ENCODE measurements at places on chromosomes 16 and 17.

DNA sequence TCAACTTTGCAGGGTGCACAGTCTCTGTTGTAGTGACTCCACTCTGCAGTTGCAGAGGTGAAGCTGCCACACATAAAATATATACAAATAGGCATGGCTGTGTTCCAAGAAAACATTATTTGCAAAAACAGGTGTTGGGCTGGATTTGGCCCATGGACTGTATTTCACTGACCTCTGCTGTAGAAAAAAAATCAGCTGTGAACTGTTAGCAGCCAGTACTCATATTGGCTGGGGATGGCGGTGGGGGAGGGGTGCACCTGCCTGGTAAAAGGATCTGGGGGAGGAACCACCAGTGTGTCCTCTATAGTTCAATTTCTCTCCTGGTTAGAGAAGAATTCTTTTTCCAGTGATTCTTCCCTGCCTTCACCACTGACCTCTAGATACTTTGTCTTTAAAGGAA lies 50.0 kb downstream of the SHISA9 start:
- DNase-seq: no peak

DNA sequence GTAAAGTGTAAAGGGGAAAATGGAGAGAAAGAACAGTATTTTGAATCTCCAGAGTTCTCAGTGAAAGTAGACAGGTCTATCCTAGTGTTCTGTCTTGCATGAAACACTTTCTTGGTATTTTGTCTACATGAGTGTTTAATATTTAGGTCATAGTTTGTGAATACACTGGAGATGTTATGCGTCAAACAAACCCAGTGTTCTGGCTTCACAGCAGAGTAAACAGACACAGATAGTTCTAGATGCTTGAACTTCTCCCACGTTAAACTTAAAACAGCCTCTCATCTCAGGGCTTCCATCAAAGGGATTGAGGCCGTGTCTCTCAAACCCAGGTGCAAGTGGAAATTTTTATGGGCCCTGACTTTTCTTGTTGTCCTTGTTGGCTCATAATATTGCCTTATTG lies 48.3 kb downstream of the RBFOX1 start:
- no peak for DNase-seq

- no peak for DNase-seq
Measured at GRCh38 chr17:81409190-81409935, 14.1 kb downstream of the BAHCC1 start.

- DNase-seq: no peak
Measured at GRCh38 chr17:69175625-69176456, 34.1 kb upstream of the ABCA6 start.

GRCh38 chr17:62671553-62671952 lies 44.1 kb downstream of the MRC2 start:
- peak; percentile 70 for DNase-seq

GRCh38 chr16:3459401-3460090 lies 16.1 kb downstream of the NAA60 start:
- no peak for DNase-seq

Measured in sciatic nerve (tissue), 2 donors.